ENCODE measurements at places on chromosomes 11 and 22.
A peak's percentile ranks its signal among the peaks of the same experiment; 100 is the strongest.

- no peak for DNase-seq
These were observed 65.0 kb upstream of the HMGXB4 start for GRCh38 chr22:35192129-35192918.

DNA sequence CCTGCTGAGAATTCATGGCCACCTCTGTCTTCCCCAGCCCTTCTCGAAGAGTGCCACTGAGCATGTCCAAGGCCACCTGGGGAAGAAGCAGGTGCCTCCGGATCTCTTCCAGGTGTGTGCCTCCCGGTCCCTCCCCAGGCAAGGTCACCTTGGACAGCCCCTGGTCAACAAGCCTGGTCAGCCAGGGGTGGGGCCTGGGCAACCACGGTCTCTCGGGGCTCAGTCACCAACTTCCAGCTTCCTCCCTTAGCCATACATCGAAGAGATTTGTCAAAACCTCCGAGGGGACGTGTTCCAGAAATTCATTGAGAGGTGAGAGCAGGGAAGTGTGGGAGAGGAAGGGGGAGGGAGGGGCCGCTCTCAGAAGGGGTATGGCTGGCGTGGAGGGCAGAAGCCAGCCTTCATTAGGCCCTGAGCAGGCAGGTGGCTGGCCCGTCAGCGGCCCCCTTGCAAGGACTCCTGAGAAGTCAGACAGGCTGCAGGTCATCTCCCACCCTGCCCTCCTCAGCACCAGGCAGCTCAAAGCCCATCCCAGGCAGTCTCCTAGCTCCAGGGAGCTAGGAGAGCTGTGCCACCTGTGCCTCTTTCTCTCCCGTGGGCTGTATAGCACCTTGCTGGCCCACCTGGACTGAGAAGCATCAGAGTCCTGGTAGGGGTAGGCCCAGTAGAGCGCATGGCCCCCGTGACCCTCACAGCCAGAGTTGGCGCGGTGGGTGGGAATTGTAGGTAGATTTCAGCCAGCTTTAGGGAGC lies 9.3 kb upstream of the ANKRD13D start:
- DNase-seq = no peak

DNA sequence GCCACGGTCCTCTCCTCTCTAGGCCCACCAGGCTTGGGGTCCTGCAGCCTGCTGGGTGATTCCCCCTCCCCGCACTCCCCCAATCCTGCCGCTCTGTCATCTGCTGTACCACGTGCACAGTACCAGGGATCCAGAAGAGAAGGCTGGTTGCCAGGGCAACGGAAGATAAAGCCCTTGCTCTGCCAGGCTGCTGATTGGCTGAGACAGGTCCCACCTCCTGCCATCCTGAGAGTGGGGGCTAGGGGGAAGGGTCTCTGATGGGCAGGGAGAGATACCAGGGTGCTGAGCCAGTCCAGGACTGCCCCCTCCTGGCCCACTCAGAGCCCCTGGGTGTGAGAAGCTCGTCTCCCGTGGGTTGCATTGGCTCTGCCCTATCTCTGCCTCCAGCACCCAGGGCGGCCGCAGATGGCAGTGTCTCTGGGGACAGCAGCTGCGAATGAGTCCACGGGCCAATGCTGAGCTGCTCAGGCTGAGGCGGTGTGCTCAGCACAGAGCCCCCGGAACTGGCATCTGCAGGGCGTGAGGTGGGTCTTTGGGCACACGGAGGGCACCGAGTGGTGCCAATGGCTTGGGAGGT lies at the start of gene SMIM45:
Gene SMIM45, plus strand, starts transcription at position 253 of the 577 bp plus-strand sequence.
- DNase-seq = peak; percentile 82

- DNase-seq = no peak
These were observed 450.4 kb downstream of the MIAT start for GRCh38 chr22:27107824-27108223.

DNA sequence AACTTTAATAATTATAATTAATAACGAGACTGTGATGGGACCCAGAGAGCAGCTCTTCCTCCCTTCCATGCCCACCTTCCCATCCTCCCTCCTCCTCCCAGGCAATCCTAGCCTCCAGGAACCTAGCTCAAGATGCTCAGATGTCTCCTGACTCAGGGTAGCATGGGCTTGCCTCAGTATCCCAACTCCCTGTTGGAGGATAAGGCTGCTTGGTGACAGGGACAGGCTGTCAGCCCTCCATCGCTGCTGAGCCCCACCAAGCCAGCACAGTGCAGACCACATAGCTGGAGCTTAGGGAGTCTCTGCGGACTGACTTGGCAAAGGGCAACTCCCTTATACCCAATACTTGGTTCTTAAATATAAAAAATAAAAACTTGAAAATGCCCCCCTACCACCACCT lies 11.5 kb downstream of the MYH9 start:
- DNase-seq = no peak

DNA sequence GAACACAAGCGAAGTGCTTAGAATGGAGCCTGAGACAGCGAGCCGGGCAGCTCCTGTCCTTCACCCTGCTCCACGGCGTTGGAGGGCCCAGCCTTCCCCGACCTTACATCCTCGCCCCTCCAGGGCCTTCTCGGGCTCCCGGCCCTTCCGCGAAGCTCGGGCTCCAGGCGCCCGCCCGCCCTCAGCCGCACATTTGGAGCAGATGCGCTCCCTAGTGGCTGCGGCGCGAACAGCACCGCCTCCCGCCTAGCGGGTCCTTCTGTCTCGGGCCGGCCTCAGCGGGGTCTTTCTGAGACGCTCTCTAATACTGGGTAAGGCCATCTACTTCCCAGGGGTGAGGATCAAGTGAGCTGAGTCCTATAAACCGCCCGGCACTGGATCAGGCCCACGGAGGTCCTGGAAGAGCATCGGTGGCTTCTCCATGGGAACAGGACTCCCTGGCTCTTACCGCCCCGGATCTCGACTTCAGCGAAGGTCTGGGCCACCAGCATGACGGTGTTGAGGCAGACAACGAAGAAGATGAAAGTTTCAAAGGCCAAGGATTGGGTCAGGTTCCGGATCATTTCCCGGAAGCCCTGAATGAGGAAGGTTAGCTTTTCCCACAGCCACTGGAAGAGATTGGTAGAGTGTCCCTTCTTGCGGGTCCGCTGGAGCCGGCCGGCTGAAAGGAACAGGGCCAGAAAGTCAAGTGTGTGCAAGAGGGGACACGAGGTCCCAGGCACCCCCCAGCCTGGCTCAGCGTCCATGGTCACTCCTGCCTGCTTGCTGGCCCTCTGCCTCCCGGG lies 3.7 kb downstream of the CATSPER1 start:
- DNase-seq = peak; percentile 33

- DNase-seq = no peak
These were observed 24.6 kb downstream of the PPM1F start for GRCh38 chr22:21928048-21928447.

DNA sequence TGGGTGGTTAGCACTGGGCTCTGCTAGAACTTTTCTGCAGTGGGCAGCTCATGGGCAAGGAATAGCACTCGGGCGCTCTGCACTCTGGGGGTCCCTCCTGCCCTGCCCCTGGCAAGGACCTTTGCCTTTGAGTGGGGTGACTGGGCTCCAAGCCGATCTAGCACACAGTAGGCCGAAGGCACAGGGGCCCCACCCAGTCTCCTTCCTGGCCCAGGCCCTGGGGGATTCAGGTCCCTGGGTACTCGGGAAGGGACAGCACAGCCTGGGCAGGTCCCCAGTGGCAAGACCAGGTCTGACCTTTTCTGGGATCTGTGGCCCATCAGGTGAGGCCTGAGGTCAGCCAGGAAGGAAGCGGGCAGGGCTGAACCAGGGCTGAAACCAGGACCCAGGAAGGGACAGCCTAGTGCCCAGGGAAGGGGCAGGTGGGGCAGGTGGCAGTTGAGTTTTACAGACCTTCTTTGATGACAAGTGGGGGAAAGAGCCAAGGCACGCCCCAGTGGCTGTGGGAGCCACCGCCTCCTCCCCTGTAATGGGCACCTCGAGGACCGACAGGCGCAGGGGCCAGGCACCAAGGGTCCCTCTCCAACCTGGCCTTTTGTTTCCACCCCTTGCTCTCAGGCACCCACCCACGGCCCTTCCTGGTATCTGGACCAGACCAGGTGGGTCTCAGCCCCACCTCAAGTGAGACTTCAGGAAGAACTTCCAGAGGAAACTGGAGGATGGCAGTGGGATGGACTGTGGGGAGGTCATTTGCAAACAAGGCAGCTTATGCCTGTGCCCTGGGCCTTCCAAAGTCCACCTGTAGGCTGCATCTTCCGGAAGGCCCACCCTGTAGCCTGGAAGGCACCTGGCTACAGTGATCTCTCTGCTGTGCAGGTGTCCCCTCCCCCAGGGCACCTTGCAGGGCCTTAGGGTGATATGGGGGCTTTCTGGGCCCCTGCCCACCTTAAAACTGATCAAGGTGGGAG lies 883 bp upstream of the AIFM3 start:
- DNase-seq = no peak

- DNase-seq = no peak
These were observed 12.6 kb upstream of the SPON1 start for GRCh38 chr11:13949876-13950275.

DNA sequence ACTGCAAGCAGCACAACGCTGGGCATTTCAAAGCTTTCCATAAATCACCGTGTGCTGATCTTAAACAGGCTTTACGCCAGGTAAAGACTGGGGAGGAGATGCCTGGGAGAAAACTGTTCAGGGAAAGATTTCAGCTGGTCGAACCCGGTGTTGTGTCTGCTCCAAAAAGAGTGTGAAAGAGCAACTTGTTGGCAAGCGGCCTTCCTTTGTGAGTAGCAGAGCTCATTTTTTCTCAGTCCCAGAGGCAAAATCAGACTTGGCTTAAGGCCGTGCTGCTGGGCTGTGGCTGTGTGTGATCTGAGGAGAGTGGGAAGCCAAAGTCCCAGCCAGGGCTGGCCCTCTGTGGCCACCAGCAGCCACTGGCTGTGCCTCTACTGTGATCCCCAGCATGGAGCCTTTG lies 75.7 kb upstream of the E2F8 start:
- no peak for DNase-seq

DNA sequence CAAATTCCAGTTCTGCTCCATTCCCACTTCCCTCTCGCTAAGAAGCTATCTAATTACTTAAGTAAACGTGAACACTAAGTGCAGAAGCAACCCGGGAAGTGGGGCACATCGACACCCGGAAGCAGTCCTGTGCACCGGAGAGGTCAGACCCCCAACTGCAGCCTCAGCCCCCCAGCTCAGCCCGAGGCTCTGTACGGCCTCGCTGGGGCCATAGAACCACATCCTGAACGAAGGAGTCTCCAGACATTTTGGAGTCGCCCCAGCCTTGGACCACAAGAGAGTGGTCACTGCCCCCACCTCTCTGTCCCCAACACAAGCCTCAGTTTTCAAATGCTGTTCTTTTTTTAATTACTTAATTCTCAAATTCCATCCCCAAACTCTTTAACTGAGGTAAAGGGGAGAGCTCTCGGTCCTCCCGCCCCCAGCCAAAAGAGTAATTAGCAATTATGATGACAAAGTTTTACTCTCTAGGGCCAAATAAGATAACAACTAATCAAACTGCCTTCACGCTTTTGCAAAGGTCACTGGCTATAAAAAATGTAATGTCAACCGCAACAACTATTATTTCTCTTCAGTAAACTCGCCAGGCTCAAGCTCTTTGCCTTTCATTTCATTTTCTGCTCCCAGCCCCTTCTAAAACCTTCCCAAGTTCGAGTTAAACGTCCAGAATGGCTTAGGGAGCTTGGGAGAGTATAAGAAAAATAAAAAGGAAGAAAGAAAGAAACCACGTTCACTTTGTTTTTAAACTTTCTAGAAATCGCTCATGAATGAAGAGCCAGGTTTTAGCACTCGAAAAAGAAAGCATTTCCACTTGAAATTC lies 2.2 kb downstream of the PAX6 start:
- DNase-seq = no peak

GRCh38 chr11:57237204-57237681 lies at the start of gene APLNR:
Gene APLNR, minus strand, starts transcription at chr11:57237250. Its CDS starts 246 bp downstream, at chr11:57237004.
- no peak for DNase-seq

DNA sequence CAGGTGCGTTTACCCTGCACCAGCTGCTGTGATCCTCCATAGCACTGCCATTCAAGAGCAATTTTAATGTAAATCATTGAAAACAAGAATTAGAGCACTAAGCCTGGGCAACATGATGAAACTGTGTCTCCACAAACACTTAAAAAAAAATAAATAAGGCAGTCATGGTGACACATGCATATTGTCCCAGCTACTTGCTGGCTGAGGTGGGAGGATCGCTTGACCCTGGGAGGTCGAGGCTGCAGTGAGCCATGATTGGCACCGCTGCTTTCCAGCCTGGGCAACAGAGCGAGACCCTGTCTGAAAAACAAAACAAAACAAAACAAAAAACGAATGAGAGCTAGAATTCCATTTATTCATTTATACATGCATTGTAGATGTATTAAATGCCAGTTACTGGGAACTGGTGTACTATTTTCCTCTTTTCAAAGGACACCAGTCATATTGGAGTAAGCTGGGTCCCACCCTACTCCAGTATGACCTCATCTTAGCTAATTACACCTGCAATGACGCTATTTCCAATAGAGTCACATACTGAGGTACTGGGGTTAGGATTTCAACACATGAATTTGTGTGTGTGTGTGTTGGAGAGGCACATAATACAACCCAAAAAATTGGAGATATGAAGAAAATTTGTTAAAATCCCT lies 101.9 kb downstream of the MICAL2 start:
- no peak for DNase-seq

GRCh38 chr11:32297611-32298011 lies 137.7 kb downstream of the WT1 start:
- DNase-seq = no peak

GRCh38 chr11:94537031-94537600 lies 6.6 kb upstream of the FUT4 start:
- no peak for DNase-seq

DNA sequence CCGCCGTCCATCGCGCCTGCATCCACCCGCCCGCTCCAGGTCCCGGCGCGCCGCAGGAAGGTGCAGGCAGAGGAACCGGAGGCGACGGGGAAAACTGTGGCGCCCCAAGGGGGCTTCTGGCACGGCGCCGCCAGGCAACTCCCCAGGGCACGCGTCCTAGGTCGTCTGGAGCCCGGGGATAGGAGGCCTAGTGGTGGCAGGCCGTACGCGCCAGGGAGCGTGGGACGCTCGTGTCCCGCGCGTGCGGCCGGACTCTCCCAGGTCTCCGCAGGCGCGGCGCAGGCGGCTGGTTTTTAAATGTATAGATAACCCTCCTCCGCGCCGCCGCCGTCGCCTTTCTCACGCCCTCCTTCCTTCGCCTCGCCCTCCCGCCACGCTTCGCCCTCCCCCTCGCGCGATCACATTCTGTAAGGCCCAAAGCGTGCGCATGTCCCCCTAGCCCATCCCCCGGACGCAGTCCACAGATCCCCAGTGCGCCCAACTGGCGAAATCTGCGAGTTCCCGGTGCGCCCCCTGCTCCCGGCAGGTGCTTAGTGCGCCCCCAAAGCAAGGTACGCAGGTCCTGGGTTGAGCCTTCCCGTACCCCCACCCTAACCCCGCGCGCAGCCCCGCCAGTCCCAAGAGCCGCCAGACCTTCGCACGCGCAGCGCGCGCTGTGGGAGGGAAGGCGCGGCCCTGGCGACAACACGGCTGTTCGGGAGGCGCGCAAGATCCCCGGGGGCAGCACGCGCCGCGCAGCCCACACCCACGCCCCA lies at the start of gene ASCL2:
Gene ASCL2, minus strand, starts transcription at position 267 of the 755 bp plus-strand sequence. Its CDS starts 256 bp downstream, at position 11.
- no peak for DNase-seq
